ENCODE measurements at places on chromosomes 11 and 22.

- DNase-seq, result no peak
- H3K27ac ChIP-seq, result no peak overlapping the region
- H3K27me3 ChIP-seq, result no peaks in the 10 kb centered on the region
- H3K36me3 ChIP-seq, result no peaks in the 10 kb centered on the region
Observed at GRCh38 chr22:28051787-28052356, 132.8 kb upstream of the PITPNB start.

- H3K27ac ChIP-seq, result no peak overlapping the region
- no peaks in the 10 kb centered on the region for H3K27me3 ChIP-seq
- DNase-seq, result no peak
- H3K36me3 ChIP-seq, result no peaks in the 10 kb centered on the region
Observed at GRCh38 chr22:28052825-28053269, 133.8 kb upstream of the PITPNB start.

- H3K36me3 ChIP-seq, result no peaks in the 10 kb centered on the region
- no peak overlapping the region for H3K4me3 ChIP-seq
- peaks cover 8% of the 10 kb centered on the region for H3K4me1 ChIP-seq
- peaks cover 11% of the 10 kb centered on the region for H3K27me3 ChIP-seq
- H3K27ac ChIP-seq, result no peak overlapping the region
Observed at GRCh38 chr11:101003468-101003867, 126.1 kb downstream of the PGR start.

DNA sequence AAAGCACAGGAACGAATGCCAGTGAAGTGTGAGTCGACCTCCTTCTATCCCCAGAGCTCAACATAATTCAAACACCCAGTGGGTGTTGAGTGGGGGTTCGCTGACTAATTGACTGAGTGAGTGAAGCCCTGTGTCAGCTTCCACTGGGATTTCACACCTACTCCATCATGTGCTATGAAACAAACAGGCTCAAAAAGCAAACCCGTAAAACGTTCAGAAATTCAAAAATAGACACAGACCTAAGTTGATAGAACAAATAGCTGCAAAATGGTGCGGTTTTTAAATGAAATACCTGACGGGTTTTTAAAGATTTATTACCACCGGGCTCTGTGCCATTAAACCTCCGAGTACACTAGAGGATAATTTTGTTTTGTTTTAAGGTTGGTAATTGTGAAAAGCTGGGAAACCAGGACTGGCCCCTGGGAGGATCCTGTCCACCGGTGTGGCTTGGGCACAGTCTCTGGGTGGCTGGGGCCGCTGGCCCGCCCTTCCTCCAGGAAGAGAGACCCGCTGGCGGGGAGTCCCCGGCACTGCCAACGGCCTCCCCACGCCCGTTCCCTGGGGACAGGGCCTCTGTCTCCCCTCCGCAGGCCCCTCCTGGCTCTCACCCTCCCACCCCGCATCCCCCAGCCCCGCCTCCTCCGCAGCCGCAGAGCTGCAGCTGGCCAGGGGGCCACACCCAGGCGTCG is 13.6 kb downstream of the KCNJ5 start:
- no peaks in the 10 kb centered on the region for H3K36me3 ChIP-seq
- DNase-seq, result peak; percentile 47
- H3K4me3 ChIP-seq, result peak overlapping the region; percentile 90
- H3K4me1 ChIP-seq, result peaks cover 24% of the 10 kb centered on the region

GRCh38 chr11:86491027-86491426 is 116.3 kb downstream of the CCDC81 start:
- H3K27me3 ChIP-seq, result no peaks in the 10 kb centered on the region
- no peak for DNase-seq
- no peaks in the 10 kb centered on the region for H3K4me1 ChIP-seq

GRCh38 chr11:78943841-78944240 is 369.2 kb upstream of the NARS2 start:
- DNase-seq, result no peak
- no peak overlapping the region for H3K27ac ChIP-seq
- peaks cover 19% of the 10 kb centered on the region for H3K27me3 ChIP-seq
- no peaks in the 10 kb centered on the region for H3K36me3 ChIP-seq
- no peaks in the 10 kb centered on the region for H3K4me1 ChIP-seq

DNA sequence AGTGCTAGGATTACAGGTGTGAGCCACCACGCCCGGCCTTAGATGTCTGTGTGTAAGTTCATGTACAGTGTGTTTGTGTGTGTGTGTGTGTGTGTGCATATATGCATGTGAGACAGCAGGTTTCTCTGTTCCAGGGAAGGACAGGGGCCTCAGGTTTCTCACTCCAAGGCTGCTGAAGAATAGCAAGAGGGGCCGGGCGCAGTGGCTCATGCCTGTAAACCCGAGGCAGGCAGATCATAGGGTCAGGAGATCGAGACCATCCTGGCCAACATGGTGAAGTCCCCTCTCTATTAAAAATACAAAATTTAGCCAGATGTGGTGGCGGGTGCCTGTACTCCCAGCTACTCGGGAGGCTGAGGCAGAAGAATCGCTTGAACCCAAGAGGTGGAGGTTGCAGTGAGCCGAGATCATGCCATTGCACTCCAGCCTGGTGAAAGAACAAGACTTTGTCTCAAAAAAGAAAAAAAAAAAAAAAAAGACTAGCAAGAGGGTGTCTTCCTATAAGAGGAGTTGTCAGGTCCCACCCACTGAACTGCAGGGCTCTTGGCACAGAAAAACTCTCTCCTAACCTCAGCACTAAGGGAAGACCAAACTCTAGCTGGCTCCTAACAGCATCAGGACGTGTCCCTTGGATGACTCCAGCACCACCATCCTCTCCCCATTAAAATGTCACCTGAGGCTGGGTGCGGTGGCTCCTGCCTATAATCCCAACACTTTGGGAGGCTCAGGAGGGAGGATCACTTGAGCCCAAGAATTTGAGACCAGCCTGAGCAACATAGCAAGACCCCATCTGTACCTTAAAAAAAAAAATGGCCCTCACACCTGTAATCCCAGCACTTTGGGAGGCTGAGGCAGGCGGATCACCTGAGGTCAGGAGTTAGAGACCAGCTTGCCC is 40.0 kb downstream of the TST start:
- H3K4me1 ChIP-seq, result peaks cover 11% of the 10 kb centered on the region
- DNase-seq, result no peak
- no peaks in the 10 kb centered on the region for H3K36me3 ChIP-seq
- H3K4me3 ChIP-seq, result no peak overlapping the region
- no peak overlapping the region for H3K27ac ChIP-seq

DNA sequence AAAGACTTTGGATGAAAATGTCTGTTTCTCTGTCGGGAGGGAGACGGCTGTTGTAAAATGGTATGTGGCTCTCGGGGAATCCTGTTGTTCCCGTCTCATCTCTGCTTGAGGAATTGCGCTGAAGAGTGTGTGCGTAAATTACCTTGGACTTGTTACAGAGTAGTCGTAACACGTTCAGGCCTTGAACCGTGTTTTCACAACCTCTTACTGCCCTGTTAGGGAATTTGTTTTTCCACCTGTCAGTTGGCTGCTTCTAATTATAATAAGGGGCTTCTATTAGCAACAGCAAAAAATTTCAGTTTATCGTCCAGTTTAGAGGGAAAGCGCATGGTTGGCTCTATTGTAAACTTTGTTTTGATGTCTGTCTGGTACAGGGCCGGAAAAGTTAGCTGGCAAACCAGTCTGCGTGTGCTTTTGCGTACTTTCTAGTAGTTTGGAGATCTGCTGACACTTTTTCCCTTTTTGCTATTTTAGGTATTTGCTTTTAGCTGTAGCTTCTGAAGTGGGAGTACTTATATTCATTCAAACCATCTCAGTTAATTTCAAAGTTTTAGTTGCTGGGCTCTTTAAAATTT is 1.5 kb downstream of the HIPK3 start:
- H3K27me3 ChIP-seq, result no peaks in the 10 kb centered on the region
- DNase-seq, result no peak
- peaks cover 52% of the 10 kb centered on the region for H3K4me1 ChIP-seq
- peak overlapping the region; percentile 96 for H3K4me3 ChIP-seq
- H3K27ac ChIP-seq, result peak overlapping the region; percentile 99
- H3K36me3 ChIP-seq, result peaks cover 6% of the 10 kb centered on the region

GRCh38 chr22:18731075-18731666 is 119.5 kb upstream of the RIMBP3 start:
- no peaks in the 10 kb centered on the region for H3K4me1 ChIP-seq
- DNase-seq, result no peak
- no peak overlapping the region for H3K27ac ChIP-seq
- no peaks in the 10 kb centered on the region for H3K36me3 ChIP-seq

DNA sequence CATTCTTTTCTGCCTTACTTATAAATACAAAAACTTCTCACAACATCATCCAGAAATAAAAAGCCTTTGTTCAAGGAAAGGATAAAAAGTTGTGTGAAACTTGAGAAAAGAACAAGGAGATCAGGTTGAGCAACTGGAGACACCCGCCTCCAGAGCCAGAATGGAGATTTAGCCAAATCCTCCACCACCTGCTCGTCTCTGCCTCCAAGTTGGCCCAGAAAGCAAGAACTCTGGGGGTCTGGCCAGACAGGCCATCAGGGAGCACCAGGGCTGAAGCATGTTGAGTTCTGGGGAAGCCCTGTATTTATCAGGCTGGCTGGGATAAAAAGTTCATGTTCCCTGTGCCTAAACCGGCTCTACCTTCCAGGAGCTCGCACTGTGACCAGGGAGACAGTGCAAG is 14.9 kb downstream of the SMCO4 start:
- no peaks in the 10 kb centered on the region for H3K36me3 ChIP-seq
- no peak overlapping the region for H3K27ac ChIP-seq
- no peak overlapping the region for H3K4me3 ChIP-seq
- no peaks in the 10 kb centered on the region for H3K27me3 ChIP-seq
- no peak for DNase-seq

GRCh38 chr11:94658386-94658785 is 91.2 kb downstream of the PIWIL4 start:
- H3K27me3 ChIP-seq, result peaks cover 24% of the 10 kb centered on the region
- no peak overlapping the region for H3K27ac ChIP-seq
- no peaks in the 10 kb centered on the region for H3K36me3 ChIP-seq
- no peaks in the 10 kb centered on the region for H3K4me1 ChIP-seq
- no peak overlapping the region for H3K4me3 ChIP-seq

DNA sequence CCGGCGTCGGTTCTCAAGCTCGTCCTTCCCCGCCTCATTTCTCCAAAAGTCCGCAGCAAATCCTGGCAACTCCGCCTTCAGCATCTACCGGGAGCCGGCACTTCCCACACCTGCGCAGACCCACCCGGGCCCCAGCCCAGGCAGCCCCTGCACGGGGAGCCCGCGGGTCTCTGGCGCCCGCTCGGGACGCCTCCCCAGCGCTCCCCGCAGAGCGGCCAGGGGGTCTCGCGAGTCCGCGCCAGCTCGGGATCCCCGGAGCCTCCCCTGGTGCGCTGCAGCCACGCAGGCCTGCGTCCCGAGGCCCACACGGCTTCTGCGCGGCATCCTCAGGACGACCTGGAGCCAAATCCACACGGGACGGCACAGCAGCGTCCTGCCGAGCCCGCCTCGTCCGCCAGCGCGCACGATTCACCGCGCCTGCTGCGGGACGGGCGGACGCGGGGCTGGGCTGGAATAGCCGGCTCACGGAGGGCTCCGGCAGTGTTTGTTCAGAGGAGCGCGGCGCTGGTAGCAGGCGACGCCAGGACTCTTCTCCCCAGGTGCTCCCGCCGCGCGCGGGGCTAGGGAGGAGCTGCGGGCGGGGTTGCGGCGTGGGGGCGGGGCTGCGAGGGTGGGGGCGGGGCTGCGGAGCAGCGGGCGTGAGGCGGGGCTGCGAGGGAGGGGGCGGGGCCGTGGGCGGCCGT is 816 bp upstream of the PHRF1 start:
- peak overlapping the region; percentile 84 for H3K4me3 ChIP-seq
- H3K4me1 ChIP-seq, result peaks cover 16% of the 10 kb centered on the region
- DNase-seq, result peak; percentile 60
- H3K36me3 ChIP-seq, result no peaks in the 10 kb centered on the region
- H3K27me3 ChIP-seq, result no peaks in the 10 kb centered on the region
- no peak overlapping the region for H3K27ac ChIP-seq

DNA sequence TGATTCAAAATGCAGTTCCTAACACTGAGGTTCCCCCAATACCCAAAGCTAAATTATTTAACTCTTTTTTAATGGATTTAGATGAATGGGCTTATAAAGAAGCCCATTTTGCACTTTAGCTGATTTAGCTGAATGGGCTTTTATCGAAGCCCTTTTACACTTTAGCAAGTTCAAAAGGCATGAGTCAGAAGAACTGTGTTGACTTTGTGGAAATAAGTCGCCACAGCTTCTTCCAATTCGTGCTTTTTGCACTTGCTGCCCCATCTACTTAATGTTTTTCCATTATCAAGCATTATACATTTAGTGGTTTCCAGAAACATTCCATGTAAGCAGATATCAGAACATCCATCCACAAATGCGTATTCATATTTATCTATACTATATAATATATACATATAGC is 20.5 kb upstream of the GRIA4 start:
- no peaks in the 10 kb centered on the region for H3K4me1 ChIP-seq
- H3K27me3 ChIP-seq, result no peaks in the 10 kb centered on the region
- no peak overlapping the region for H3K27ac ChIP-seq
- no peak overlapping the region for H3K4me3 ChIP-seq

DNA sequence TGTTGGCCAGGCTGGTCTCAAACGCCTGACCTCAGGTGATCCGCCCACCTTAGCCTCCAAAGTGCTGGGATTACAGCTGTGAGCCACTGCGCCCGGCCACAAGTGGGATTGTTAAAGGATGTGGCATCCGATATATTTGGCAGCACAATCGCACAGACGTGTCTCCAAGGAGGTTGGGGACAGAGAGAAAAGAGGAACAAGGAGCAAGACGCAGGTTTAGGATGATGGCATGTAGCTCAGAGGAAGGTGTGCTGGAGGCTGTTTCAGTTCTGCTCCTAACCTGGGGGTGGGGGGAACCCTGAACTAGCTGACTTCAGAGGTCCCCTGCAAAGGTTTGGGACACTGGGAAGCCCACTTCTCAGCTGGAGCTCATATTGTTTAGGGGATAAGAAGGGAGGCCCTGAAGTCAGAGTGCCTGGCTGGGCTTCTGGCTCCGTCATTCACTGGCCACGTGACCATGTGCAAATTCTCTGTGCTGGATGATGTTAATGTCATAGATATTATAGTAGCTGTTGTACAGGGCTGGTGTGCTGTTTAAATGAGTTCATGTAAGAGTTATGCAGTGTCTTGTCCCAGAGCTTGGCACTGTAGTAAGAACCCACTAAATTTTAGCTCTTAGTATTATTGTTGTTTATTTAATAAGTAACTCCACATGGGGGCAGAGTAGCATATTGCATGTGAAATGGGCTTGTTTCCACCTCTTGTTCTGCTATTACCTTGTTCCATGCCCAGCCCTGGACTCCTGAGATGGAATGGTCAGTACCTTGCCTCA is 129.7 kb downstream of the ST3GAL4 start:
- no peak overlapping the region for H3K4me3 ChIP-seq
- H3K36me3 ChIP-seq, result no peaks in the 10 kb centered on the region
- no peak for DNase-seq
- H3K4me1 ChIP-seq, result peaks cover 10% of the 10 kb centered on the region
- H3K27ac ChIP-seq, result no peak overlapping the region

- no peak overlapping the region for H3K27ac ChIP-seq
- peaks cover 9% of the 10 kb centered on the region for H3K4me1 ChIP-seq
- no peaks in the 10 kb centered on the region for H3K36me3 ChIP-seq
- no peak for DNase-seq
- no peak overlapping the region for H3K4me3 ChIP-seq
- H3K27me3 ChIP-seq, result peaks cover 4% of the 10 kb centered on the region
Observed at GRCh38 chr11:72633068-72633467, 41.2 kb downstream of the PDE2A start.
